Epithelial cell of proximal tubule (primary cell): ENCODE measurements at places on chromosomes 12 and 14. TPM values are rescaled to one million over a fixed set of nuclear protein-coding genes. Genes with fewer than 3 reads are reported as not detected.

GRCh38 chr14:74357585-74357984, 9.3 kb downstream of the VRTN start:
- DNase-seq = no peak

- no peak for DNase-seq
These were observed 811 bp downstream of the TMCC3 start for GRCh38 chr12:94649349-94650142.

DNA sequence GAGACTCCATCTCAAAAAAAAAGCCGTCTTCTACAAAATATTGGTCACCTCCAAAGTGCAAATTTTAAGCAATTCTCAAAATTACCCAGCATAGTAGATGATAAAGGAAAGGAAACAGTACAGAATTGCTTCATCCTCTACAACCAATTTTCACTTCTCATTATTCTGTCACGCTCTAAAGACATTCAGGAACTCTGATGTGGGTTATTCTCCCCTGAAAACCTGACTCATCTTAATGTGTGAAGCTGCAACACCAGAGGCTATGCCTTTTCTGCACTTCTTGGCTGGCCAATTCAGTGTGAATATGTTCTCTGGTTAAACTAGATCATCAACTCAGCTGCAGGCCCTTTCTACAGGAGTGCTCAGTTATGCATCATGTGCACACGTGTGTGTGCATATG, 11.0 kb downstream of the PTGER2 start:
- peak; percentile 92 for DNase-seq

GRCh38 chr12:22412581-22412980, 78.1 kb upstream of the ST8SIA1 start:
- DNase-seq = no peak

- no peak for DNase-seq
These were observed 146.1 kb downstream of the KITLG start for GRCh38 chr12:88433997-88434703.

DNA sequence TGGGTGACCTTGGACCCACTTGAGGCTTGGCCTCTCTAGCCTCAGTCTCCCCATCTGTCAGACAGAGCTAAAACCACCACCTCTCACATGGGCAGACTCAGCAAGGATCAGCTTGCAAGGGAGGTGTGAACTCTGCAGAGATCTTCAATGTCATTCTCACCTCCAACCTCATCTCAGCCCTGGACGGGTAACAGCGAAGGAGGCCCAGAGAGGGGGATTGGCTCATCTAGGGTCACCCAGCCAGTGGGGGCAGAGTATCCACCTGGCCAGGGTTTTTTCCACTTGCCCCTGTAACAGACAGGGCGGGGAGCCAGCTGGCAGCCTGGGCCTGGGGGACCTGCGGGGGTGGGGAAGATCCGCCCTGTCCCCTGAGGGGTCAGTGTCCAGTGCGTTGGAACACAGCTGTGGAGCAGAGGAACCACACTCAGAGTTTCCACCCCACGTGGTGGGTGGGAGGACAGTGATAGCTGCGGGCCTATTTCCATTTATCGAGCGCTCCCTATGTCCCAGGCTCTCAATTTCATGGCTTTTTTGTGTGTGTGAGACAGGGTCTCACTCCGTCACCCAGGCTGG, 27.4 kb downstream of the DTX1 start:
- DNase-seq = no peak

- no peak for DNase-seq
These were observed 235.2 kb upstream of the AMIGO2 start for GRCh38 chr12:47314996-47315395.

The SLC38A6 gene
- total RNA-seq = 14.1 and 15.6 TPM in 2 replicates

The IL22 gene
- total RNA-seq = not detected in 2 replicates

The RPGRIP1 gene
- 0.07 TPM in 1 of 2 replicates, not detected in the other for total RNA-seq

The NID2 gene
- 12.5 and 13.5 TPM in 2 replicates for total RNA-seq

The APOLD1 gene
- total RNA-seq = 1.5 and 3.1 TPM in 2 replicates
